ENCODE measurements at places on chromosomes 12 and 14.

GRCh38 chr12:131194166-131194565 lies 240.5 kb downstream of the ADGRD1 start:
- DNase-seq, result no peak

DNA sequence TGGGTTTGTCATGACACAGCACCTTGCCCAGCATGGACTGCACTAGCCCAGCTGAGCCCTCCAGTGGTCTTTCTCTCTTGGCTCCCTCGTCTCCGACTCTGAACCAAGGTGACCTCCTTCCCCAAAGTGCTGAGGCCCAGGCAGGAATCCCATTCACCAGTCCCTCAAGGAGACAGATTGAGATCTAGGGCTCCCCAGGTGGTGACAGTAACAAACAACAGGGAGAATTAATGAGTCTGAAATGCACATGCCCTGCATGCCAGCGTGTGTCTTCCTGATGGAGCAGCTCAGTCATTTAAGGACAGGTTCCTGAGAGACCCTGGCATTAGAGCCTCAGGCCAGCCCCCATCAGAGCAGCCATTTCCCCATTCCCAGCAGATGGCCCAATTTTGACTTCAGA lies 51.4 kb upstream of the OAS1 start:
- DNase-seq, result no peak

DNA sequence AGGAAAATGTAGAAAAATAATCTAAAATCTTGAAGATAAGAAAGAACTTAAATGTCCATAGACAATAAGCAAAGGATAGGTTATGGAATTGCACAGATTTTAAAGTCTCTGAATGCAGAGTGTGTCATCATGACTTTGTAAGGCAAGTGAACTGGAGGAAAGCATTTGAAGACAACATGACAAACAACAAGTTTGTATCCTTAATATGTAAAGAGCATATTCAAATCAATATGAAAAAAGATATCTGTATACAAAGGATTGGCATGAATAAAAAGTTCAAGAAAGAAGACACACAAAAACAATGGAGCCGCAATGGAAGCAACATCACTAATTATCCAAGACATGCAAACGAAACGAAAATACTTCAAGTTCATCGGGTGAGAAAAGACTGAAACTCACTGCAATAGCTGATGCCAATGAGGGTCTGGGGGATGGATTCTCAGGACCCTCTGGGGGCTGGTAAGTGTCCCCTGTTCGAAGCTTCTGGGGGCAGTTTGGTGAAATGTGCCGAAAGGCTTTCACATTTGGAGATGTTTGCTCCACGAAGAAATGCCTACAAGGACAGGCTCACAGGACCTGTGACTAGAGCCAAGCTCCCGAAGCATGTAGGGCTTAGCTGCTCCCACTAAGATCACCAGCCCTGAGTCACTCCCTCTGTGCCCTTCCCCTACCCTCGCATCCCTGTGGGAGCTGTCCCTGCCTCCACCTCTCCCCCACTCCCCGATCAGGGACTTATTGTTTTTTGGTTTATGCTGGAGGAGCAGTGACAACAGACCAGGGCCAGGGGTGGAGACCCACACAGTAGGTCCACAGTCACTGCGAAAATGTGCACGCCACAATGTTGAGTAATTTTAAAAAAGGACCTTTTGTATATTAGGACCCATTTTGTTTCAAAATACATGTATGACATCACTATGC lies 345.7 kb upstream of the SFSWAP start:
- DNase-seq, result no peak

- no peak for DNase-seq
These were observed 7.0 kb downstream of the TMEM121 start for GRCh38 chr14:105533391-105533790.

GRCh38 chr14:54627219-54627539 lies 60.3 kb downstream of the SAMD4A start:
- DNase-seq, result no peak

DNA sequence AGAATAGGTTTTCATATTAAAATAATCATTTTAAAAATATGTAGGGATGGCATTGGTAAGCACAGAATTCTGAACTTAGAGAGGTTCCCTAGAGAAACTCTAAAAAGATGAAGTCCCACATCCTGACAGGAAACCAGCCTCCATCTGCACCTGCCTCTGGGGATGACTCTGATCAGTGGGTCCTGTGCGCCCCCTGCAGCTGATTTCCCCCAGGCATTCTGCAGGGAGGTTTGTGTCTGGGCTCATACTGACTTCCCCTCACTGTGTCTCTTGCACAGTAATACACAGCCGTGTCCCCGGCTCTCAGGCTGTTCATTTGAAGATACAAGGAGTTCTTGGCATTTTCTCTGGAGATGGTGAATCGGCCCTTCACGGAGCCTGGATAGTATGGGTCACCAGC lies 602.9 kb downstream of the TMEM121 start:
- peak; percentile 25 for DNase-seq

GRCh38 chr12:107441665-107442300 lies 243.8 kb upstream of the PWP1 start:
- DNase-seq, result peak; percentile 3

DNA sequence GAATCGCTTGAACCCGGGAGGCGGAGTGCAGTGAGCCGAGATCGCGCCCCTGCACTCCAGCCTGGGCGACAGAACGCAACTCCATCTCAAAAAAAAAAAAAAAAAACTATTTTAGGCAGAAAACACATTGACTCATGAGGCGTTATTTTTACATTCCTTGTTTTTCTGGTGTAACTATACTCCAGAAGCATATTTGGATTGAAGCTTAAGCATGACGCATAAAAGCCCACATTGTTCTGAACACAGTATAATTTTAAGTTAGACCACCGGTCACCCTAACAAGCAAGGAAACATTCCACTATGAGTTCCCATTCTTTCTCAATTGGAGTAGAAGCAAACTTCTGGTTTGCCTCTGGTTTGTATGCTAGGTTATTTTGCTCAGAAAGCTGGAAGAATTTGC lies 173.0 kb downstream of the MYRFL start:
- no peak for DNase-seq

DNA sequence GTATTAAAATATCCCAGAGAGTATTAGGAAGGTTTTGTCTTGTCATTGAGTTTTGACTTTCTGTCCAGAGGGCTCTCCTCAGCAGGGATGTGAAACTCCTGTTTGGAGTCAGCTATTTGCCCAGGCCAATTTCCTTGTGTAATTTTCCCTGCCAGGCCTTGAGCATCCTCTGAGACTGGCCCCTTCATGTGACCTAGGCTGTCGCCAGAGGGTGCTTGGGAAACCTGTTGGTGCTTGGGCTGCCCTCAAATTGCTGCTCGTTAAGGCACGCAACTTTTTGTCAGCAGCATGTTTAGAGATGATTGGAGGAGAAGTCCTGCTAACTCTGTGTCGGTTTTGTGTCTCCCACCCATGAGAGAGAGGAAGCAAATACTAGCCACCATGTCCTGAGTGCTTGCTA lies 39.1 kb downstream of the IQSEC3 start:
- no peak for DNase-seq

DNA sequence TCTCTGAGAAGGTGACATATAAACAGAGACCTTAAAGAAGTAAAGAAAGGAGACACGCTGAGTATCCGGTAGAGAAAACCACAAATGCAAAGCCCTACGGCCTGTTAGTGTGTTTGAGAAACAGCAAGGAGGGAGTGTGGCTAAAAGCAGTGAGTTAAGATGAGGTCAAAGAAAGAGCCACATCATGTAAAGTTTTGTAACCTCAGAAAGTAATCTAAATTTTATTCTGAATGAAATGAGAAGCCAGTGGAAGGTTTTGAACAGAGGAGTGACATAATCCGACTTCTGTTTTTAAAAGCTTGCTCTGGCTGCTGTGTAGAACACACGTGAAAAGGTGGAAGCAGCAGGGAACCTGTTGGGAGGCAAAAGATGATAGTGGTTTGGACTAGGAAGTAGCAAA lies 32.6 kb downstream of the PPP2R5E start:
- peak; percentile 37 for DNase-seq

DNA sequence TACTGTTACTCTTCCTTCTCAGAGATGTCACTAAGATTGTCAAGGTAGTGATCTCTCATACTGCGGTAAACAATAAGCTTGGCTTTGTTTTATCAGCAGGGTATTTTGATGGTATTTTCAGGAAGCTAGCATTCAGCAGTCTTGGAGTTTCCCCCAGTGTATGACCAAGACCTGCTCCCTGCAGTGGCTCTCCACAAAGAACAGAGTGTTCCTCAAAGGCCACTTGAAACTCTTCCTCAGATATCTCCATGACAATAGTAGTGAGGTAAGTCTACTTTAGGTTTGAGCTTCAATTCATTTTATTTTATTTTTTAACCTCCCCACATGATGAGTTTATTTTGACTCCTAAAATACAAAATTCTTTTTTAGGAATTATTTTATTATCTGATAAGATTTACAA lies 74.0 kb upstream of the G2E3 start:
- DNase-seq, result no peak

- DNase-seq, result no peak
These were observed 168.0 kb upstream of the MYL2 start for GRCh38 chr12:111088409-111088808.

DNA sequence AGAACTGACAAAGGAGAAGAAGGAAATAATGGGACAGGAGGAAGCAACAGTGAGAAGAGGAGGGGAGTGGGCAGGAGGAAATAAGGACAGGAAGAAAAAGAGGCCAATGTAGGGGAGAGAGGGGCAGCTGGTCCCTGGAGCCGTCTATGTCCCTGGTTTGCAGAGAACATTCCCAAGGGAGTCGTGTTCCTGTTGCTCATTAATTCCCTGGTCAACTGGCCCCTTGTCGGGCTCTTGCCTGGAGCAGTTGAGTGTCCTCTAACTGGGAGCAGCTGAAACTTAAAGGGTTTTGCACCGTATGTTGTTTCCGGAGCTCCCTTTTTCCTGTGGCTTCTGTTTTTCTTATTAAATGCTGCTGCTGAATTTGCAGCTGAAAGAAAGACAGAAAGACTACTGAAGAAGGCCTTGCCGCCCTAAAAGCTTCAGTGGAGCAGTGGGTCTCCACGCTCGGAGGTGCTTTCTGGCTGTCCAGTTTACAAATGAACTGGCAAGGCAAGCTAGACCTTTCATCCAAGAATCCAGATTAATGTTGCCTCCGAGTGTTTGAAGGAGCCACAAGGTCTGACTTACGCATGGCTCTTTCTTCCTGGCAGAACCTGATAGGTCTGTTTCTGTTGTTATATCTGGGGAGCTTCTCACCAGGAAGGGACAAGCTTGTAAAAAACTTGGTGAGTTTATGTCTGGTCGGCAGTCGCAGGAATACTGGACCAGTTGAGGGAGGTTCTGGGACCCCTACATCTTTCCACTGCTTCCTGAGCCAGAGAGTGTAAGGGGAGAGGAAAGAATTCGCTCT lies 146.2 kb upstream of the RFLNA start:
- no peak for DNase-seq

DNA sequence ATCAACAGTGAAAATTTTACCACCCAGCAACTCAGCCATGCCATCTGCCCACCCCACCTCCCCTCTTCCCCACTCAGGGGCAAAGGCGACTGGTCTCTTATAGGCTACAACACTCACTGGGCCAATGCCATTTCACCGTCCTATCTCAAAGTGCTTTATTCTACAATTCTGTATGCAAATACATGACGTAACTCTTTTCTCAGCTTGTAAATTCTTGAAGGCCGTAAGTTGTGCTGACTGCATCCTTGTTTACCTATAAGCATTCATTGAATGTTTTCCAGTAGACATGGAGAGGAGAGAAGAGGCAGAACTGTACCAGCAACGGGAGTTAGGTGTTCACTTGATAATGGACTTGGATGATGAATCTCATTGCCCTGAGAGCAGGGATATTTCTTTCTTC lies 15.6 kb downstream of the BCL2L14 start:
- no peak for DNase-seq

DNA sequence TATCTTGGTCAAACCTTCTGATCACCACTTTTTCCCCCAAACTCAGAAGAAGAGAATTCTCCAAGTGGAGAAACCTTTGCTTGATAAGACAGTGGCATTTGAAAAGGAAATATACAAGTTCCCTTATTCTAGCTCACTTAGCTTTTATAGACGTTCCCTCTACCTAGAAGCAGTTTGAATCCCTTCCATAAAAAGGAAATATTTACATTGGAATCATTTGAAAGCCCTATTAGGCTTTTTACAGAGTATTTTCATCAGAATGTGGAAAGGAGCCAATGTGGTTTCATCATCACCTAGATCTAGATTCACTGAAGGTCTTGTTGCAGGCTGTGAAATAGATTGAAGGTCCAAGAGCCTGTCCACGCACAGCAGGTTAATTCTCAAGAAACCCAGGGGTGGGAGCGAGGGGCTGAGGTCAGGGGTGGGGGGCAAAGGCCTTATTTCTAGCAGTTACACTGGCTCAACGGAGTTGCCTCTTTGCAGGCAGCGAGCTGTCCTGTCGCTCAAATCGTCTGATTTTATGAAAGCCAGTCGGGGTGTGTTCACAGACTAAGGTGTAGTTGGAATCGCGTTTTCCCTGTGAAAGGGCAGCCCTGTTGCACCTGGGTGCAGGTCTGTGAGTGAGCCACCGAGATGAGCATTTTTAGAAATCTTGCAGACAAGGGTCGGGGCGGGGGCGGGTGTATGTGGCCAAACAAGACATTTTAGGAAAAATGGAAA lies 45.6 kb downstream of the AACS start:
- DNase-seq, result no peak

GRCh38 chr12:16603916-16604575 lies 1.9 kb downstream of the LMO3 start:
- no peak for DNase-seq
